Stimulated activated CD8-positive, alpha-beta memory T cell treated with anti-CD3 and anti-CD28 coated beads, Interleukin-4, amount 100 ng/mL, for 4 hours (primary cell): ENCODE measurements at places on chromosomes 7 and 10.

- no peak for DNase-seq
Observed at GRCh38 chr10:88390041-88390440, 193.1 kb downstream of the RNLS start.

DNA sequence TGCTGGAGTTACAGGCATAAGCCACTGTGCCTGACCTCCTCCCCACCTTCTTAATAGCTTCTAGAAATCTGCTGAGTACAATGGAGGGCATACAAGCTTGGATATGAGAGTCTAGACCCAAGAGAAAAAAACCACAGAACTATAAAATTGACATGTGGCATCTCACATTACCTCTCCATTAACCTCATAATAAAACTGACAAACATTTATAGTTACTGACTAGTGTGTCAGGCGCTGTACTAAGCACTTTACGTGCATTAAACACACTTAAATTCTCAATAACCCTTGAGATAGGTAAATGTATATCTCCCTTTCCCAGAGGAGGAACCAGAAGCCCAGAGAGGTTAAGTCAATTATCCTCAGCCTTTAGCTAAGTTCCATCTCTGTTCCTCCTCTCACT is 300.5 kb upstream of the MYO3A start:
- no peak for DNase-seq

- DNase-seq, result no peak
Observed at GRCh38 chr7:18200855-18201254, 173.2 kb upstream of the PRPS1L1 start.

- DNase-seq, result no peak
Observed at GRCh38 chr10:9800571-9800970, 1217.1 kb upstream of the CELF2 start.

GRCh38 chr7:127657500-127657899 is 5.5 kb downstream of the SND1 start:
- DNase-seq, result no peak

GRCh38 chr10:13555884-13556510 is 27.2 kb upstream of the BEND7 start:
- DNase-seq, result no peak
